ENCODE measurements at places on chromosomes 1 and 21.

GRCh38 chr1:83813576-83813975, 185.4 kb downstream of the TTLL7 start:
- DNase-seq = no peak

GRCh38 chr1:181608948-181609347, 125.6 kb downstream of the CACNA1E start:
- no peak for DNase-seq

DNA sequence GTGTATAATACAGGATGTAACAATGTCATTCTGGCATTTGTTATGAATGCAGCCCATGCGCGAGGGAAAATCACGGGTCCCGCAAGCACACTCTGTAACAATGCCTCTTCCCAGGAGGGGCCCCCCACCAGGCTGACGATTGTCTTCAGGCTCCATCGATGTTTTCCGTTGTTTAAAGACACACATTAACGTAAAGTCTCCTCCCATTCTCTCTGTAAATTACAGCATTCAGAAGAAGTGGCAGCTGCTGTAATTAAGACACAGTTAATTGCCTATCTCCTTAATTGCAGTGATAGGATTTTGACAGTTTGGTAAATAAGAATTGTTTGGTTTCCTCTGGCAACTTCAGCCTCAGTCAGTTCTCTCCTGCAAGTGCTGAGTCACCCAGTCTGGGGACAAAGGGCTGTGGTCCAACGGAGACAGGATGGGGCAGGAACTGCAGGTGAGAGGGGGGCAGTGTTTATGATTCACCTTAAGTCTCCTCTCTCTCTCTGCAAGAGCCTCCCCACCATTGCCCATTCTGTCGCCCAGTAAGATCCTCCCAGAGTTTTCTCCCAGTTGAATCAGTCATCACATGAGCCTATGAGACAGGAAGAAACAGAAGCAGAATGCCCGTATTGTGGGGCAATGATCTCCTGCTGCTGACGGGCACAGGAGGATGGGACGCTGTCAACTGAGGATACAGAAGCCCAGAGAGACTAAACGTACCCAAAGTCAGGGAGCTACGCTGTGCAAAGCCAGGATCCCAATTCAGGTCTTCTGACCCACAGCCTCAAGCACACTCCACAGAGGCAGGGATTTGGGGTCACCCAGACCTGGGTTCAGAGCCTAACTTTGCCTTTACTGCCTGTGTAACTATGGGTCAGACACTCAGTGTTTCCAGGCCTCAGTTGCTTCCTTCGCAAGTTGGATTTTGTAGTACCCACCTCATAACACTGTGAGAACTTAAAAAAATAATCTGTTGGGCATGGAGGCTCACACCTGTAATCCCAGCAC, 110.0 kb downstream of the ADSS2 start:
- DNase-seq = no peak

GRCh38 chr21:42527127-42527488, 13.5 kb downstream of the SLC37A1 start:
- no peak for DNase-seq

- DNase-seq = no peak
These were observed 7.5 kb downstream of the LRRC3 start for GRCh38 chr21:44462834-44463200.

DNA sequence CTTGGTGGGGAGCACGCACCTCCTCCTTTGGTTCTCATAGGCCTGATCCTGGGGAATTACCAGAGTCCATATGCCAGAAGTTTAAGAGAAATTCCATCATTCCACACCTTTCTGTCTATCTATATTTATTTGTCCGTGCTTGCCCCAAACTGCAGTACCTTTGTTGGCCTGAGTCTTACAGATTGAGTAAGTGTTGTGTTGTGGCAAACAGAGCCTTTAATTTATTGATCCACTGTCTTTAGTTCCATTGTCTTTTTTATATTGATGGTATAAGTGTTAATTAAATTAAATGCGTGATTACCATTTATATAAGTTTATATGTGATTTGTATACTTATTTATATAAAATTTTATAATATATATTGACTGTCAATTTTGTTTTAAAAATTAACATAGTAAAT, 4.9 kb downstream of the SH3BGR start:
- DNase-seq = no peak

- no peak for DNase-seq
These were observed 45.7 kb downstream of the LHX4 start for GRCh38 chr1:180275726-180276125.

Measured in activated CD8-positive, alpha-beta memory T cell treated with anti-CD3 and anti-CD28 coated beads for 4 hours (primary cell).